Articular chondrocyte of knee joint (primary cell): ENCODE measurements at places on chromosomes 11 and 22. TPM values are rescaled to one million over a fixed set of nuclear protein-coding genes. Genes with fewer than 3 reads are reported as not detected.

The HORMAD2 gene
- total RNA-seq, result not detected in 2 replicates

The C11orf16 gene
- not detected in 2 replicates for total RNA-seq

The HBB gene
- not detected in 2 replicates for total RNA-seq

The MPPED2 gene
- total RNA-seq, result 3.4 and 5.4 TPM in 2 replicates

The RFPL2 gene
- not detected in 2 replicates for total RNA-seq

The E2F8 gene
- 0.52 and 1.1 TPM in 2 replicates for total RNA-seq

The GLYATL2 gene
- 0.65 and 1.5 TPM in 2 replicates for total RNA-seq

The GPHA2 gene
- total RNA-seq, result not detected in 2 replicates

The RPL27A gene
- total RNA-seq, result 659 and 1,043 TPM in 2 replicates

The UQCR10 gene
- total RNA-seq, result 36.1 and 39.9 TPM in 2 replicates

The GNG3 gene
- total RNA-seq, result not detected in 2 replicates

The OR10D3 gene
- total RNA-seq, result under 0.01 TPM in 1 of 2 replicates, not detected in the other

The DGCR6L gene
- 48.0 and 54.7 TPM in 2 replicates for total RNA-seq

The DKK3 gene
- total RNA-seq, result 47.4 and 118 TPM in 2 replicates

The PKP3 gene
- total RNA-seq, result 0.52 and 1.2 TPM in 2 replicates

The CLCF1 gene
- 8.8 and 9.4 TPM in 2 replicates for total RNA-seq

The RCOR2 gene
- 0.65 and 0.97 TPM in 2 replicates for total RNA-seq

The SCGB1D1 gene
- total RNA-seq, result not detected in 2 replicates

The BIK gene
- total RNA-seq, result not detected in 2 replicates

The PIWIL4 gene
- total RNA-seq, result 4.4 and 6.8 TPM in 2 replicates

The CD3E gene
- total RNA-seq, result not detected in 2 replicates

The MS4A6A gene
- not detected in 2 replicates for total RNA-seq

The OR51B4 gene
- not detected in 2 replicates for total RNA-seq

The FAM111A gene
- total RNA-seq, result 49.5 and 67.5 TPM in 2 replicates

The CCDC83 gene
- not detected in 2 replicates for total RNA-seq

The KLHDC7B gene
- 0.11 and 0.13 TPM in 2 replicates for total RNA-seq

The OR52N4 gene
- not detected in 2 replicates for total RNA-seq

The SYT7 gene
- 3.4 and 4.3 TPM in 2 replicates for total RNA-seq

The CRYBB2 gene
- not detected in 2 replicates for total RNA-seq

The SERGEF gene
- 27.1 and 28.7 TPM in 2 replicates for total RNA-seq

The OR8U1 gene
- total RNA-seq, result not detected in 2 replicates

The CYB5R3 gene
- 103 and 117 TPM in 2 replicates for total RNA-seq

The MAJIN gene
- not detected in 2 replicates for total RNA-seq

The MRGPRX3 gene
- 0.22 TPM in 1 of 2 replicates, not detected in the other for total RNA-seq

The TEX54 gene
- total RNA-seq, result not detected in 2 replicates

The GDPD4 gene
- not detected in 2 replicates for total RNA-seq

The MS4A3 gene
- not detected in 2 replicates for total RNA-seq

The FOLR2 gene
- total RNA-seq, result not detected in 2 replicates

The BCO2 gene
- 1.5 and 2.0 TPM in 2 replicates for total RNA-seq
